ENCODE measurements at places on chromosomes 16 and 17.

- no peak for DNase-seq
These were observed 17.0 kb downstream of the LSM12 start for GRCh38 chr17:44049294-44050060.

DNA sequence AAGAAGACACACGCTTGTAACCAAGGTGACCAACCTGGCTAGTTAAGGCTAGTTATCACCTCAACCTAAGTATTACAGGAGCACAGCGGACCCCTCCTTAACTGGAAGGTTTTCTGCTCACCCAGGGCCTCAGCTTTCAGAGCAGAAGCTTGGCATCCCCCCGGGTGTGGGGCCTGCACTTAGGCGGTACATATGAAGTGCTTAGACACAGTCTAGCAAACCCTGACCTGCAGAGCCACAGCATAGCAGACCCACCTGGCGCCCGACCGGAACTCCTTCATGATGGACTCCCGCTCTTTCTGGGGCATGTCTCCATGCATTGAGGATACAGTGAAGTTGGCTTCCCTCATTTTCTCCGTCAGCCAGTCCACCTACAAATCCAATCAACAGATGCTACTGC lies 9.8 kb downstream of the EIF4A3 start:
- no peak for DNase-seq

DNA sequence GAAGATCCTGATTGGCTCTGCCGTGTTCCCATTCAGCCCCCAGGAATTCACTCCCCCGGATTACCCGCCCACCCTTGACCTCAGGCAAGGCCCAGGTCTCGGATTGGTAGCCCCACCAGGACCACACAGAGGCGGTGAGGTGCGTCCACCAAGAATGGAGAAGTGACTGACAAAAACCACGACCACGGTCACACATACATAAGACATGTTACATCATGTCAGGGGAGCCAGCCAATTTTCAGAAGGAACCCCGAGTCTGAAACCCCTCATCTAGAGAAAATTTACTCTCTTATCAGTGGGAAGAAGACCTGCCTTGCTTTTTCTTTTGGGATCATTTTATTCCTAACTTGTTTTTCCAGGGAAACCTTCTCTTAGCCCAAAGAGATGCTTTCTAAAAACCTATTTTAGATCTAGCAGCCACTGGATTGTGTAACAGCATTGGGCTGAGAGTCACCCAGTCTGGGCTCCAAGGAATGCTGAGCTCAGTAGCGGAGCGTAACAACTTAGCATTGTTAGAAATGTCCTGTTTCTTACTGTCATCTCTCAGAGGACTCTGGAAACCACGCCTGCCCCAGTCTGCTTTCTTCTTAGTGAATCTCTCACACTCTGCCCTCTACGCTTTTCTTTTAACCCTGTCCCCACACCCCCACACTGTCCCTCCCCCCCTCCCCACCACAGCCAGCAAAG lies 164.1 kb downstream of the CMIP start:
- DNase-seq, result no peak

DNA sequence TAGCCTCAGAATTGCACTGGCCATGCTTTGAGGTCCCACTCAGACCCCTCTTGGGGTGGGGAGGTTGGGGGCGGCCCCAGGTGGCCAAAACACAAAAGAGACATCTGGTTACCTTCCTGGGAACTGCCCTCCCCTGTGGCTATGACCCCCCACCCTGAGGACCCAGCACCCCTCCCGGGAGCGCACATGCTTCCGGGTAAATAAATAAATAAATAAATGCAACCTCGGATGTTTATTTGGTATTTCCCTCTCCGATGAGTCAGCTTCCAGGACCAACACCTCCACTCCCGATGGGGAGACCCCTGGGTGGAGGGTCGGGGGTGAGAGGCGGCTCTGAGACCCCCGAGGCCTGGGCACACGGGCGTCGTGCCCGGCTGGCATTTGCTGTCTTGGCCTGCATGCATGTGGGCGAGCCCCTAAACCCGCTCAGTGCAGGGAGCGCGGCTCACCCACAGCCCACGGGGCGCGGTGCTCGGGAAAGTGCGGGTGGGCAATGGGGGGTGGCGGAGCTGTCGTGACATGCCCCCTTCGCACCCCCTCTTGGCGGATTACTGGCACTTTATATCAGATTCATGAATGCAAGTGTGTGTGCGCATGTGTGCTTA lies 84.3 kb upstream of the CREBBP start:
- DNase-seq, result no peak
